ENCODE measurements at places on chromosomes 3 and 15.

DNA sequence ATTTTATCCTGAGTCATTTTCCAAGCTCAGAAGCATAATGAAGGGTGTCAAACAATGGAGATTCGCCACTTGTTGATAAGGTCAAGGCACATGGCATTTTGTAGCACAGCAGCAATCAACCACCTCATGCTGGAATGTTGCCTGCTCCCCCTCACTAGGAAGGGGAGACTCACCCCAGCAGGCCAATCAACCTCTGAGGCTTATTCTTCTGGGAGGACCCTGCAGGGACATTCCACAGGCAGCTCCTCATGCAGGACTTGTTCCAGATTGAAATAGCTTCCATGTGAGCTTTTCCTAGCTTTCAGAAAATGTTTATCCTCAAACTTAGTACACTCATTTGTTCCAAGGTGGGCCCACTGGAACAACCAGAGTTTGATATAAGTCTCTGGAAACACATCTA, 77.6 kb downstream of the SSR3 start:
- no peak for DNase-seq

GRCh38 chr15:95025924-95026728, 794.8 kb downstream of the MCTP2 start:
- no peak for DNase-seq

GRCh38 chr3:123602325-123602724, 17.5 kb upstream of the HACD2 start:
- no peak for DNase-seq

GRCh38 chr3:99482191-99482590, 156.2 kb upstream of the COL8A1 start:
- DNase-seq = no peak

DNA sequence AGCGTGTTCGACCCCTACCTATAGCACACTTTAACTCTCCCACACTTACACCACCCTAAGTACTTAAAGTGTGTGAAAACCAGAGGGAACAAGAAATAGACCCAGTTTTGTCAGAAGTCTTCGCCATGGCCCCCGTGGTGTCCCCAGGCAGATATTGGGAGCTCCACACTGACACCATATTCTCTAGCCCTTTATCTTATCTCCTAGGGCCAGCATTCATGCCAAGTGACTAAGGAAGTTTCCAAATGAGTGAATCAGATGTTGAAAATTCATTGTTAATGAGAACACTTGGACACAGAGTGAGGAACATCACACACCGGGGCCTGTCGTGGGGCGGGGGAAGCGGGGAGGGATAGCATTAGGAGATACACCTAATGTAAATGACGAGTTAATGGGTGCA, 31.8 kb downstream of the P3H2 start:
- no peak for DNase-seq
